ENCODE measurements at places on chromosomes 11 and 22.

DNA sequence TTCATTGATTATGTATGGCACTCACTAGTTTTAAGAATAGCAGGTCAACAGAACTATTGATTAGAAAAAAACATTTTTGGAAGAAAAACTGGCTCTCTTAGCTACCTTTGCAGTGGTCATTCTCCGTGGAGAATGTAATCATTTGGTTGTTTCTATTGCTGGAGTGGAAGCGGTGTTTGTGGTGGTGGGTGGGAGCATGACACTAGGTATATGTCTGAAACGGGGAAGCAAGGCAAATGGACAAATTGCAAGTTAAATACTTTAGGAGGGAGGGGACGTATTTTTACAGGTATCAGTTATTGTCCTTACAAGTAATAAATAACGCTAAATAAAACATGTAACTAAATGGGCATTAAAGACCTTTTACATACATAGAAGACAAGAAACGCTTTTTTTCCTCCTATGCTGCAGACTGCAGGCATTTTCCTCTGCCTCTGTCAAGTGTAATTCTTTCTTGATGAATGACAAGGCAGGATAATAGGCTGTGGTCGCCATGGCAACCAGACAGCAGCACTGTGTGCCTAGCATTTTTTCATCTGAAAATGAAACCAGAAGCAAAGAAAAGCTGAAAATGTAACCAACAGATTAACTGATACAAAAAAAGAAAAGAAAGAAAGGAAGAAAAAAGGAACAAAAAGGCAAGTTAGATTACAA, 46.2 kb downstream of the BLID start:
- DNase-seq = peak; percentile 97

- DNase-seq = no peak
Observed at GRCh38 chr11:96001037-96001436, 77.1 kb upstream of the MTMR2 start.

- no peak for DNase-seq
Observed at GRCh38 chr22:41106122-41106968, 14.0 kb downstream of the EP300 start.

GRCh38 chr11:122978299-122978620, 3.4 kb downstream of the BSX start:
- no peak for DNase-seq

GRCh38 chr22:37538590-37539357, 19.6 kb upstream of the CARD10 start:
- DNase-seq = peak; percentile 97

- DNase-seq = peak; percentile 81
Observed at GRCh38 chr22:46171940-46172339, 21.6 kb downstream of the PPARA start.

GRCh38 chr11:111459506-111460270, 52.5 kb downstream of the BTG4 start:
- no peak for DNase-seq

- peak; percentile 92 for DNase-seq
Observed at GRCh38 chr11:68010090-68011041, at the start of gene ALDH3B1. Gene ALDH3B1 (plus strand): TSS chr11:68010327. CDS start chr11:68015298, 4,971 bp downstream.

- DNase-seq = no peak
Observed at GRCh38 chr11:46727952-46728658, 9.1 kb downstream of the F2 start.

DNA sequence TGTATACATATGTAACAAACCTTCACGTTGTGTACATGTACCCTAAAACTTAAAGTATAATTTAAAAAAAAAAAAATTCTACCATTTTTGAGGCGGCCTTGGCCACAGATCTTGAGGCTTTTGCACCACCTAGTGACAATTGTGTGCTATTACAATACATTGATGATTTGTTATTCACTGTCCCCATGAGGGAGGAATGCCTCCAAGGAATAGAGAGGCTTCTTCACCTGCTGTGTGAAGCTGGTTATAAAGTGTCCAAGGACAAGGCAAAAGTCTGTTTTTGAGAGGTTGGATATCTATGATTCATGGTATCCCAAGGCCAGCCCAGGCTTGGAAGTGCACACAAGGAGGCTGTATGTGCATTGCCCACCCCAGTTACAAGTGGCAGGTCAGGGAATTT, 30.7 kb downstream of the SLC22A25 start:
- DNase-seq = peak; percentile 11

GRCh38 chr11:128283451-128283850, 303.9 kb downstream of the ETS1 start:
- no peak for DNase-seq

GRCh38 chr22:22103078-22103875, 120.7 kb upstream of the TOP3B start:
- no peak for DNase-seq

DNA sequence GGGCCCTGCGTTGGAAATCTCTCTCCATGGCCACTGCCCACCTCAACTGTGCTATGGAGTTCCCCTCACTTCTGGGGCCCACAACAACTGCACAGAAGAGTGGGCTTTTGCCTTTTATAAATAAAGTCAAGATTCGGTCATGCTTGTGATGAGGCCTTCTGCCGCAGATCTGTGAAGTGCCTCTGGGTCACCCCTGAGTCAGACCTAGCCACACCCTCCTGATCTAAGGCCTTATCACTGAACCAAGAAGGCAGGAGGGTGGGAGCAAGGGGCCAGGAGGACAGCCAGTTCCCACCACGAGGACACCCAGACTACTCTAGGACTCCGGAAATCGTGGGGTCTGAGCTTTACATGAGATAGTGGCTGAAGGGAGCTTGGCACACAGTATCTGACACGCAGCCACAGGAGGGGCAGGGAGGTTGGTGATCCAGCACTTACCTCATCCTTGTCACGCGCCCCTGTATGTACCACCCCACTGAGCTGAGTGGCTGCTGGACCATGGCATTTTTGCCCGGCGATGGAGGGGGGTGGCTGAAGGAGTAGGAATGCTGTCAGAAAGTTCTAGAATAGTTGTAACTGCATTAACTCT, 115.7 kb downstream of the ABTB2 start:
- DNase-seq = peak; percentile 29

DNA sequence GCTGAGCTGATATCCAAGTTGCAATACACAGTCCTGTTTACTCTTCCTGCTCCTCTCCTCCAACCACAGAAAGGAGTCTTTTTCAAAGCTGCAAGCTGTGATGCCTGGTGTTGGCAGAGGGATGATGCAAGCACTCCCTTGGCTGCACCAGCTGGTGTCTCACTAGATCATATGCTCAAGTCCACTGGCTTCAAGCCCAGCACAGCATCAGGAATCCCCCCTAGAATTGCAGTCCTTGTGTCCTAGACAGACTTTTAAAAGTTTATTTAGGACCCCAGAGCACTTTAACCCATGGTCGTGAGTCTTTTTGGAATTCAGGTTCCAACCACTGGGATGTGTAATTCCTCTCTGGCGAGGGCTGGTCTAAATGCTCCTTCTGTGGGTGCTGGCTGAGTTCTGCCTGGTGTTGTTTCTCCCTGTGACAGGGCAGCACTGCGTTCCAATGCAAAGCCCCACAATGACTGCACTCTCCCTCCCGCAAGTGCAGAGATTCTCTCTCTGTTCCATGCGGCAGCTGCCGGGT, 1.9 kb upstream of the HEPN1 start:
- DNase-seq = no peak

DNA sequence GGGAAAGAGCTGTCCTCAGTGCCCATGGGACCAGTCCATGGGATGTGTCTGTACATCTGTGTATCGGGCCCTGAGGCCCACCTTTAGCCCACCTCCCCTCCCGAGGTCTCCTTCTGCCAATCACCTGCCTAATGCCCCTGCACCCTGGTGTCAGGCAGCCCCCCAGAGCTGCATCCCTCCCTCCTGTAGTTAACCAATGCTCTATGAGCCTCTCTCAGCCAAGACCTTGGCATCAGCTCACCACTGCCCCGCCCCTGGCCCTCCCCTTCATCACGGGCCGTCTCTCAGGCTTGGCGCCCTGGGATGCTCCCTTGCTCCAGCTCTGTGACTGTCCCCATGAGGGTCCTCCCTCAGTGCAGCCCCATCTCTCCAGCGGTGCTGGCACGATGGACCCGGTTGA, 18.5 kb downstream of the MGAT3 start:
- DNase-seq = no peak

- DNase-seq = no peak
Observed at GRCh38 chr11:810040-810567, 337 bp downstream of the RPLP2 start.

- DNase-seq = no peak
Observed at GRCh38 chr11:1536065-1536843, 35.8 kb downstream of the DUSP8 start.

- no peak for DNase-seq
Observed at GRCh38 chr11:133818302-133818701, 27.0 kb downstream of the SPATA19 start.

DNA sequence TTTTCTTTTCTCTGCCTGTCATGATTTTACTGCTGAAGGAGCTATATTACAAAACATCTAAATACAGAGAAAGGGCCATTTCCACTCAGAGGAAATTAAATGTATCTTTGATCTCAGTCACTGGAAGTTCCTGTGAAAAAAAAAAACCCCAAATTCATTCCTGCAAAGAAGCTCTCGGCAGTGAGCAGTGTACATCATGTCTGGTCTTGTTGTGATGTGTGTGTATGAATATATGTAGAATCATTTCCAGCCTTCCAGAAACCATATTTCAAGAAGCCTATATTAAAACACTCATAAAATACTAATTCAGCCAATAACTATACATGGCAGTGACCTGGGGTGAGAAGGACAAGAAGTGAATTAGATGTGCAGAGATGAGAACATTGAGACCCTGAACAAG, 393.2 kb upstream of the TENM4 start:
- DNase-seq = no peak

- DNase-seq = no peak
Observed at GRCh38 chr11:32279672-32280071, 155.7 kb downstream of the WT1 start.

DNA sequence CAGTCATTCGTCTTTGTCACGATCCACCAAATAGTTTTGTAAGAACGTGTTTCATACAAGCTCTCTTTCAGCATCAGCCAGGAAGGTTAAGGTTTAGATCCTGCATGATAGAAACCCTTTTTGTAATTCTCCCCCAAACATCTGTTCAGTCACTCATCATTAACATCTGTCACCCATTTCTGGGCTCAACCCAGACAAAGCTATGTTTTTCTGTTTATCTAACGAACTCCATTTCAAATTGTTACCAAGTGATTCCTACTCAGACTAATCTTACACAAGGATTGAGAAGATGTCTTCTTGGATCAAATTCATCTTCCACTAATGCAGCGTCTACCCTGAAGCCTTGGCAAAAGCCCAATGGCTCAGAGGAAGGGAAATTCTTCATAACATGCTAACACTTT, 58.8 kb downstream of the FZD4 start:
- DNase-seq = peak; percentile 40

DNA sequence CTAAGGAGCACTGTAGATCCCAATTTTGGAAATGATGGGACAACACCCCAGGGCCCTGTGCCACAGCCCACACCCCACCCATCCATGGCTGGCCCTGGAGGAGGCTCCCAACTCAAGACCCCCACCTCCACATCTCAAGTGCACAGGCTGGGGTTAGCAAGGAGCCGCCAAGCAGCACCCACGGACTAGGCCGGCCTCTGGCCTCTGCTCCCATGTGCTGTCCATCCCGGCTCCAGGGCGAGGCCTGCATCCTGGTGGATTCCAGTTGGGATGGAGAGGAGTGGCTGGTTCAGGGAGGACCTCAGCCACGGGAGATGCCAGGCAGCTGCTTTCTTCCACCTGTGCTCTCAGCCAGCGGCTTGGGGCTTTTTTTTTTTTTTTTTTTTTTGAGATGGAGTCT, 43.4 kb upstream of the COMT start:
- no peak for DNase-seq

DNA sequence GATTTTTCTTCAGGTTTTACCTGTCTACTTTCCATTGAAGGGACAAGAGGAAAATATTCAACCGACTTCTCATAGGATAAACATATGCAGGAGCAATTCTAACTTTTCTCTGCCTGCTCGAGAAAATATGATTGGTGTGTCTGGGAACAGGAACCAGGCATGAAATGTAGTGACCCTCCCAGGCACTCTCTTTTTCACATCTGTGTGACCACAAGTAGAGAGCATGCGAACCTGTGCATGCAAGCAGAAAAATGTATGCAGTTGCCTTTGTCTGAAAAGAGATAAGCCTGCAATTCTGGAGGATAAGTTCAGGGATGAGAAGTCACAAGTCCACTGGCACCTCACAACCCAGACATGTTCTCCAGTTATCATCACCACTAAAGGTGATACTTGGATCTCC, 583.5 kb upstream of the FAT3 start:
- no peak for DNase-seq

GRCh38 chr11:1508986-1509385, 22.4 kb upstream of the MOB2 start:
- DNase-seq = no peak

DNA sequence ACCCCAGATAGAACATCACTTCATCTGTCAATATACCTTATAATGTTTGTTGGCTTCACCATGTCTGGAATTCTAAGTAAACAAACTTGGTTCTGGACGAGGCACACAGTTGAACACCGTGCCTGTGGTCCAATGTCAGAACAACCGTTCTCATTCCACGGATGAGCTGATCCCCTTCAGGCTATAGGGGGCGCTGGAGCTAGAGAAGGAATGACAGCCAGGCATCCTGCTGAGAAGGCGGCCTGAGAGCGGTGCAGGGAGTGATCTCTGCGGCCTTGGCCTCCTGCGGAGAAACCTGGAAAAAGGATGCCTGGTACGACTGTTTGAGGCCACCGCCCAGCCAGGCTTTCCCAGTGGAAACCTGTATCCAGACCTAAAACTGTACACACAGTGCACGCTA, 48.7 kb downstream of the FDX1 start:
- DNase-seq = no peak

DNA sequence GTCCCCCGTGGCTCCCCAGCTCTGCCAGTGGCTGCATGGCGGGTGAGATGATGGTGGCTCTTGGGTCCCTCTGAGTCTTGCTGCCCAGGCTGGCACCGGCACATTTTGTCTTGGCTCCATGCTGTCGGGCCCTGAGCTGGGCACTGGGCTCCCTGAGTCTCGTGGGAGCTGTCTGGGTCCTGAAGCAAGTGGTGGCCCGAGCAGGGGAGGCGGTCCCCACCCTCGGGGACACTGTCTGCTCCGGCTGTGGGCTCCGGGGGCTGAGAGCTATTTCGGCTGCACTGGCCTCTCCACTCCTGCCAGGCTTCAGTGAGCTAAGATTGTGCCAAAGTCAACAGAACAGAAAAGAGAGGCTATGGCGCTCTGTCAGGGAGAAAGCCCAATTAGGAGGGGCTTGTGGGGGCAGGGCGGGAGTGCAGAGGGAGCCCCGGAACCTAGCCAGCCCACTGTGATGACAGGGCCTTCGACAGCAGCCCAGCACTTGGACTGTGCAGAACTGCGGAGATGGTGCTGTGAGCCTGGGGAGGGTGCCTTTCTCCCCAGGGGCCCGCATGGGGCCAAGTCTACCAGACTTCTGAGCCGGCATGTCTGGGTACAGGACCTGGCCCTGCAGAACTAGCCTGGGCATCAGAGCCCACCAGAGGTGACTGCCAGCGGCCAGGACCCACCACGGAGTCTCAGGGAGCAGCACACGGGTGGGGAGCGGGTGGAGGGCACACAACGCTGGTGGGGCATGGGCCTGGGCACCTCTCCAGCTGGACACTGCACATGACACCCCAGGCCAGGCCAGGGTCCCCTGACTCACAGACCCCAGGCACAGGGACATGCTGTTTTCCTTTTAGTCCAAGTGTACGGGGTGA, 38.0 kb downstream of the RTN4R start:
- DNase-seq = peak; percentile 59

Measured in astrocyte of the hippocampus (primary cell).